Panc1 (cell line): ENCODE measurements at places on chromosomes 7 and 10. TPM values are rescaled to one million over a fixed set of nuclear protein-coding genes. Genes with fewer than 3 reads are reported as not detected.

DNA sequence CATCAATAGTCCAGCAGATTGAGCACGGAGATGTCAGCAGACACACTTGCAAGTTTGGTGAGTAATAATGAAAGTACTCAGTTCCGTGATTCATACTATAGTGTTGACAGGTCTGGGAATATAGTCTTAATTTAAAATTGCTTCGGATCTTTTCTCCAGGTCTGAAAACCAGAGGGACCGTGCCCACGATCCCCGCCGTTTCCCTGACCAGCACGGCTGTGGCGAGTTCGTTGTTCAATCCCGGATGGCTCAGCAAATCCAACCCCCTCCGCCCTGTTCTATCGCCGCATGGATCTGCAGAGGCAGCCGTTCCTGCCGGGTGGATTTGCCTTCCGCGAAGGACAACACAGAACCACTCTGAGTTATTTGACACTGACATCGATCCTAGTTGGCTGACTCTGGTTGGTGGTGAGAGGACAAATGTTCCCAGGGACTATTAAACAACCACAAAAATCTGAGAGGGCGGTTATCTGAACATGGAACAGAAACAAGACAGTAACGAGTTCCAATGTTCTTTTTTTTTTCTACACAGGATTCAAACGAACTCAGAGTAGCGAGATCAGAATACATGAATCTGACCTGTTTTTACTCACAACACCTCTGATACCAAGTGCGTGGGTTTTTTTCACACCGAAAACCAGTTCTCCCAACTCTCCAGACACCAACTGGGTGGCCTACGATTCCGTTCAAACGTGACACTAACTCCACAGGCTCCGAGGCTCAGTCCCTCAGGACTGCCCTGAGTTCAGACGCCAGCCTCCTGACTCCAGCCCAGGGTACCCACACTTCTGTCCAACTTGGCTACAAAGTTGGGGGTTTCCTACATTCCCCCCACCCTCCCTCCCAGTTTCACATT lies 52.7 kb downstream of the RBM17 start:
- DNase-seq: no peak

TRIM56 gene
- 37.4 TPM for total RNA-seq

TCAF2 gene
- total RNA-seq: 0.28 TPM

- no peak for DNase-seq
These were observed 727.3 kb downstream of the AUTS2 start for GRCh38 chr7:70325509-70326101.

DNA sequence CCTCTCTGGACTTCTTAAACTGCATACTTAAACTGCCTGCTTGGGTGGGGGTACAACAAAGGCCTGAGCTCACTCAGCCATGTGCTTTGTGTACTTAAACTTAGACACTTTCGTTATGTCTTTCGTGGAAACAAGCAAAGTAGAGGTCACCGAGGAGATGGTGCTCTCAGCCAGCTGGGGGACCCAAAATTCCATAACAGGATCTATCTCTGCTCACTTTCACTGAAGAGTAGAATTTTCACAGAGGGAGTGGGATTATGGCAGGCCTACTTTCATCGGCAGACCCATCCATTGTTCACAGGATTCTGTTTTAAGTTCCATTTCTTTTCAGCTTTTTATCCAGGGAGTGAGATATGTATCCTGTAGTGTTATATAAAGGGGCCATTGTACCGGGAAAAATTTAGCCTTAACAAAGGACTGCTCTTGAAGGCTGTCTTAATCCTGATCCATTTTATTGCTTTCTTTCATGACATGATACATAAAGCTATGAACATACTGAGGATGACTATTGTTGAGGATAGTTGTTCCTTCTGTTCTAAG lies 370.0 kb upstream of the GHITM start:
- DNase-seq: no peak

- peak; percentile 88 for DNase-seq
These were observed 65.3 kb downstream of the PDIA4 start for GRCh38 chr7:148962823-148963582.

PIP gene
- not detected for total RNA-seq

DNA sequence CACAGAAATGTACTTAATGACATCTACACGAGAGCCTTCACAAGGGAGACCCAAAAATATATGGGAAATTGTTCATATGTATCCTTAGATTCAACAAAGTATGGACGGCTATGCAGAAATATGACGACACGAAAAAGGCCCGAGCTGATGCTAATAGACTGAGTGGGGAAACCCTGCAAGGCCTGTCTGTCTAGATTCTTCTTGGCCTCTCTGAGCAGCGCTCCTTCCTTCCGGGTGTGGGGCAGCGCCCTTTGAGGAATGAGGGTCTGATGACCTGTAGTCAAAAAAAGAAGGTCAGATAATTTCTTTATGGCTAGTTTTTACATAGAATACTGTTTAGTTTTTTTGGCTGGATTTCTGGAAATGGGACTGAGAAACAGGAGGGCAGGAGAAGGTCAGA lies 192.8 kb upstream of the AKR1E2 start:
- no peak for DNase-seq

- no peak for DNase-seq
These were observed 13.2 kb downstream of the ZNF488 start for GRCh38 chr10:47370878-47371277.

DNA sequence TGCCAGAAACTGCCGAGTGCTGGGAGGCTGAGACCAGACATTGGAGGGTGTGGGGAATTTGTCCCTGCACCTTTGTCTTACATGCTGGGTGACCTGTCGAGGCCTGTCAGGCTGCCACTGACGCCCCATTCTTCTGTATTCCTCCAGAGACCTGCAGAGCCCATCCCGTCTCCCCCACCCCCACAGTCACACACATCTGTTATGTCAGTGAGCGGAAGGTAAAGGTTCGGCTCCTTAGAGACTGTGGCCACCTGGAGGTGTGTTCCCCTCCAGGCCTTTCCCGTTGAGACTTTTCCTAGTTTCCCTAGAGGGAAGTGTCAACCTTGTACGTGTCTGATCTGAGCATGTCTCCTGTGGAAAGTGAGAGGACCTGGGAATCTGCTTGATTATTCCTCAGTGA lies 84.5 kb downstream of the ATXN7L1 start:
- DNase-seq: no peak

- DNase-seq: no peak
These were observed 191.3 kb downstream of the HECW1 start for GRCh38 chr7:43303740-43304241.

DNA sequence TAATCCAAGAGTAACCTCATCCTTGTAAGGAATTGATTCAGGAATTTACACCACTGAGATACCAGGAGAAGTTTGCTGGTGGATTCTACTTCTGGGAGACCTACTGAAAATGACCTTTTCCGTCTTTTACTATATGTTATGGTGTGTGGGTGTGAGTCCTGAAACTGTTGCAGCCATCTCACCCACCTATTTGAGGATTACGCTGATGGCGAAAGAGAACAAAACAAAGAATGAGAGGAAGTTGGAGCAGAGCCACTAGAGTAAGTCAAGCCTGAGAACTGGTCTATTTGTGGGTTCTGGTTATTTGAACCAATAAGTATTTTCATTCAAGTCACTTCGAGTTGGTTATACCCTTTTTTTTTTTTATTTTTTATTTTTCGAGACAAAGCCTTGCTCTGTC lies 12.7 kb upstream of the ABCC2 start:
- DNase-seq: no peak

ZNF485 gene
- total RNA-seq: 10.6 TPM

GRCh38 chr7:25558605-25559004 lies 330.3 kb upstream of the NPVF start:
- DNase-seq: no peak

GRCh38 chr7:91242097-91242844 lies 22.0 kb upstream of the FZD1 start:
- DNase-seq: no peak

DNA sequence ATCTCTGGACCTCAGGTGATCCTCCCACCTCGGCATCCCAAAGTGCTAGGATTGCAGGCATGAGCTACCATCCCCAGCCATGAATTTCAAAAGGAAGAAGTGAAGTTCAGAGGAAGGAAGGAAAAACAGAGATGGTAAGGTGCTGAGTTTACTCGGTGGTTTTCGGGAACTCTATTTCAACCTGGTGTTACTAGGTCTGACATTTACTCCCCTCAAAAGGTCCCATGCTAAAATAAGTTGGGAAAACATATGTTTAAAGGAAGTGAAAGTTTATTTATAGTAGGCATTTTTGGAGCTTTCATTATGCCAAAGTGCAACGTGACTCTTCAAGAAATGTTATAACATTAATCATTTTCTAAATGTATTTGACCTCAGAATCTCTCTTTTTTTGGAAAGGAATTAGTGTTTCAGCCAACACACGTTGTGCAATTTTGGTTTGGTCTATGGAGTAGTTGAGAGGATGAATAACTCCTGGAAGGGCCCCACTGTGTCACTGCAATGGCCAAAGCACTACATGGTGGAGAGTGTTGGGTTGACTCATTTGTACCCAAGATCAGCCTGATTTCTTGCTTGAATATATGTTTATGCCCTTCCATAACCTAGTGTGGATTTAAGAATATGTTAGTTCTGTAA lies 114.7 kb upstream of the FAM171A1 start:
- no peak for DNase-seq

DNA sequence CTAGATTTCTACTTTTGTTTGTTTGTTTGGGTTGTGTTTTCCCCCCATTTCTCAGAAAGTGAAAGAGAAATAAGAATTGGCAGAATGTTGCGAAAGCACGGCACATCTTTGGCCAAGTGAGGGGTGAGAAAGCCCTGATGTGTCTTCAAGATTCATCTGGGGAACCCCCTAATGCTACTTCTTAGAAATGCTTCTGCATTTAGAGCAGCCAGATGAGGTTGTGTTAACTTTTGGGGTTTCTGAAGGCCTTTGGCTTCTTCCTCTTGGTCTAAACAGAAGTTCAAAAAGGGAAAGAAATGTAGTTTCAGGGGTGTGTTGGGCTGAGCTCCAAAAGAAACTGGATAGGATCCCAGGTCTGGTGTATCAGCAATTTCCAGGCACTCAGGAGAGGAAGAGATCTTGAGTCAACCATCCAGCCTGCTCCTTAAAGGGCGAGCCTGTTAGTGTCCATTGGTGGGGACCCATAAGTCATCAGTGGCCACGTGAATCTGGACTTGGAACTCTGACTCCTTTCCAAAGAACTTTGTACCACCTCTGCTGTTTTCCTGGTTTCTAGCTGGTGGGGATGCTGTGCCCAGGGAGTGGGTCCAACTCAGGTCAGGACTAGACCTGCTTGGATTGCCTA lies 6.5 kb downstream of the DUSP5 start:
- no peak for DNase-seq

FGFR2 gene
- 5.7 TPM for total RNA-seq

IQCE gene
- total RNA-seq: 44.8 TPM

GRCh38 chr10:65320236-65321026 lies 1605.4 kb upstream of the LRRTM3 start:
- no peak for DNase-seq

- no peak for DNase-seq
These were observed 29.4 kb downstream of the WDR86 start for GRCh38 chr7:151380199-151381097.

GRCh38 chr7:43390576-43390975 lies 192.3 kb upstream of the STK17A start:
- no peak for DNase-seq

SLC18A2 gene
- total RNA-seq: not detected
